ENCODE measurements at places on chromosomes 13 and 19.

DNA sequence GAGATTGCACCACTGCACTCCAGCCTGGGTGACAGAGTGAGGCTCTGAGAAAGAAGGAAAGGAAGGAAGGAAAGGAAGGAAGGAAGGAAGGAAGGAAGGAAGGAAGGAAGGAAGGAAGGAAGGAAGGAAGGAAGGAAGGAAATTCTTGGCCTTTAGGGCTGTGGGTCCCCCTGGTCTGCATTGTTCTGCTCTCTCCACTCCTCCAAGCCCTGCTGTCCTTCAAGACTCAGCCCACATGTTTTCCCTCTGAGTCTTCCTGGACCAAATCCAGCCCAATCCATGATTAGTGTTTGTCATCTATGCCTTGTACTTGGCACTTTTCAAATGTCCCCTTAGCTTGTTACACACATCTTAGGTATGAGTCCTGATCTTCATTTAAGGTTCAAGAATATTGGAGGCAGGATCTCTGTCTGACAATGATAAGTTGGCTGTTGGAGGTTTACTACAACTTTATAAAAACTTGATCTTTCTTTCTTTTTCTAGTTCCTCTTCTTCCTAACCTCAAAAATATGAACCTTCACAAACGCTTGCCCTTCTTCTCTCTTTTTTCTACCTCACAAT, 48.8 kb upstream of the INTS6 start:
- no peak for DNase-seq

- no peak for DNase-seq
These were observed 2.0 kb upstream of the P2RY11 start for GRCh38 chr19:10109528-10109927.

GRCh38 chr19:1690699-1691307, 38.4 kb upstream of the TCF3 start:
- DNase-seq, result no peak

GRCh38 chr19:54653181-54653809, 9.5 kb upstream of the LILRB4 start:
- DNase-seq, result no peak

DNA sequence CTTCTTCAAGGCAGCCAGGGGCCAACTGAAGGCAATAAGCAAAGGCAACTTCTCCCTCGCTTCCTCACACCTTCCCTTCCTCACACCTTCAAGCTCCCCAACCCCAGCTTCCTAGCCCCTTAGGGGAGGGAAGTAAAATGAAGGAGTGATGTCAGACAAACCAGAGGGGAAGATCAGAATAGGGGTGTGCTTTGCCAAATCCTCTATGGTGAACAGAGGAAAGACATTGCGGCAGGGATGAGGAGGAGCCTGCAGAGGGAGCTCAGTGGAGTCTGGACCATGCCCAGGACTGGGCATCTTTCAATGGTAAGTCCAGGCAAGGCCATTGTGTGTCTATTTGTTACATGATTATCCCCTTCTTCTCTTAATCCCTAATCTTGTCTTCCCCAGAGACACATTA, 164.0 kb downstream of the TSHZ3 start:
- no peak for DNase-seq

GRCh38 chr19:28505134-28505533, 707.8 kb downstream of the UQCRFS1 start:
- DNase-seq, result no peak
